ENCODE measurements at places on chromosomes 3 and 15. TPM values are rescaled to one million over a fixed set of nuclear protein-coding genes. Genes with fewer than 3 reads are reported as not detected.

DNA sequence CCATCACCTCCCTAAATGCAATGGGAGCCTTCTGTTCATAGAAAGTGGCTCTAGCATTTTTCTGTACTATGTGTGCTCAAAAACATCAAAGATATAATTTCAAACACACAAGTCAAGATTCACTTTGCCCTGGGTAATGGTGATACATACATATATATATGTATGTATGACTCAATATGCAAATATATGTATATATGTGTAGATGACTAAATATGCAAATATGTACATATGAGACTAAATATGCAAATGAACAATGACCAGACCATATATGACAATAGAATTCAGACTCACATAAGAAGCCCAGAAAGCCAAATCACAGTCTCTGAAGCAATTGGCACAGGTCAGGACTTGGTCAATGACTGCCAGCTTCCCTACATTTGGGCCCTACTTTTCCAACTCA lies 36.9 kb upstream of the SNRK start:
- DNase-seq = no peak

DNA sequence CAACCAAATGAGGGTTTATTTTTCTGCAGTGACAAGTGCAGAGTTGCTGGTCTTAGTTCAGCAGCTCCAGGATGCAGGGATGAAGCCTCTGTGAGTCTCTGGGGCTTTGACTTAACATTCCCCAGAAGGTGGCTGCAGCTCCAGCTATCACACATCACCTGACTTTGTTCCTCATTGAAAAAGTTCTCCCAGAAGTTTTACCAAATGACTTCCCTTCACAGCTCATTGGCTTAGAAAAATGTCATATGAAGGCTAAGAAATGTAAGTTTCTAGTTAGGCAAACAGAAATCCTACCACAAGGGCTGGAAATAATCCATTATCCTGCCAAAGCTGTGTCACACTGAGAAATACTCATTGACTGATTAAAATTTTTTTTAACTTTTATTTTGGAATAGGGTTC lies 184.9 kb downstream of the MINAR1 start:
- no peak for DNase-seq

DNA sequence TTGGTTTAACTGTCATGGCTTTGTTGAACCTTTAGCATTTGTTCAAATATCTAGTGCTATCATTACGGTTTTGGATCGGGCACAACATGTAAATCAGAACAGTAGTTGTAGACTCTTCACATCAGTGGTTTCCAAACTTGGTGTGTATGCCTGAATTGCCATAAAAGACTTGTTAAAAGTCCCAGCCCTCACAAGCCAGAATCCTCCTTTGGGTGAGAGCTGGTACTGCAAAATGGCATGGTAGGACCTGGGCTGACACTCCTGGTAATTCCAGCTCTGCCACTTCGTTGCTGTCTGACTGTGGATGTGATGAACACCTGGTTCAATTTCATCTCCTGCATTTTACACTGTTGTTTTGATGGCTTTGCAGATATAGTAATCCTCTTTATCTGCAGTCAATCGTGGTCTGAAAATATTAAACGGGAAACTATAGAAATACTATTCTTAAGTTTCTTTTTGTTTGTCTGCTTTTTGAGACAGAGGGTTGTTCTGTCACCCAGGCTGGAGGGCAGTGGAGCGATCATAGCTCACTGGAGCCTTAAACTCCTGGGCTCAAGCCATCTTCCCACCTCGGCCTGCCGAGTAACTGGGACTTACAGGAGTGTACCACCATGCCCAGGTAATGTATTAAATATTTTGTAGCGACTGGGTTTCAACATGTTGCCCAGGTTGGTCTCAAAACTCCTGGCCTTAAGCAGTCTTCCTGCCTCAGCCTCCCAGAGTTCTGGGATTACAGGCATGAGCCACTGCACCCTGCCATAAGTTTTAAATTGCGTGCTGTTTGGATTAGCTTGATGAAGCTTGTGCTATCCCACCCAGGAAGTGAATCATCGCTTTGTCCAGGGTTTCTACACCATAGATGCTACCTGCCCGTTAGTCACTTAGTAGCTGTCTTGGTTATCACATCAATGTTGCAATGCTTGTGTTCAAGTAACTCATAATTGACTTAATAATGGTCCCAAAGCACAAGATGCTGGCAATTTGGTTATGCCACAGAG lies 61.6 kb downstream of the RAB7A start:
- no peak for DNase-seq

- DNase-seq = no peak
Observed at GRCh38 chr3:141109751-141110150, 58.6 kb downstream of the SPSB4 start.

GRCh38 chr15:59879506-59880265 lies 124.4 kb upstream of the FOXB1 start:
- DNase-seq = no peak

- DNase-seq = no peak
Observed at GRCh38 chr15:52102463-52102862, 10.1 kb downstream of the BCL2L10 start.

- DNase-seq = no peak
Observed at GRCh38 chr3:183061391-183062172, 37.7 kb downstream of the MCCC1 start.

DNA sequence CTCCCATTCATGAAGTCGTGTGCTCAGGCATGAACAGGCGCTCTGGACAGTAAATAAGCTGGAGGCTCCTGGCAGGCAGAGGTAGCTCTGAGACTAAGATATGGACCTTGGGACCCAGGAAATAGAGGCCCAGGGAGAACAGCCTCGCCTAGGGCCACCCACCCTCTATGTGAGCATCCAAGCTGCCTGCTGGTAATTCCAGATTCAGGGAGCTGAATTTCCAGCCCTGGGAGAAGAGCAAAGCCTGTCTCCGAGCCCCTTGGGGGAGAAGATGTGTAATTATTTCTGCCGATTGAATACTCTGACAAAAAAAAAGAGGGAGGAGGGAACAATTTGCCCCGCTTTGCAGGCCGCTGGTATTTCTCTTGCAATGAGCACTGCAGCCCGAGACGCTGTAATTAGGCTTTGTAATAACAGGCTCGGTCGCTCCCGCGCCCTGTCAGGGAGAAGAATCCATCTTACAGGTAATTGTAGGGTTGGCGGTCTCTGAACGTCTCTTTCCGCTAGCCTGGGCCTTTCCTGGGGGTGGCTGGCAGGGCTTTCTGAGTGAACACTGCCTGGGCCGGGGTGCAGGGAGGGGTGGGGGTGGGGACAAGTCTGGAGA lies 131.5 kb downstream of the WNT7A start:
- DNase-seq = no peak

GRCh38 chr3:119276680-119277079 lies 17.5 kb upstream of the ARHGAP31 start:
- no peak for DNase-seq

- no peak for DNase-seq
Observed at GRCh38 chr3:147616998-147617619, 207.9 kb downstream of the ZIC1 start.

GRCh38 chr15:81724536-81724935 lies 321.3 kb downstream of the MEX3B start:
- DNase-seq = no peak

GRCh38 chr3:13051066-13051465 lies 22.2 kb downstream of the IQSEC1 start:
- no peak for DNase-seq

- DNase-seq = no peak
Observed at GRCh38 chr15:25905140-25905539, 42.0 kb upstream of the ATP10A start.

- no peak for DNase-seq
Observed at GRCh38 chr15:88563638-88564037, 17.2 kb upstream of the DET1 start.

DNA sequence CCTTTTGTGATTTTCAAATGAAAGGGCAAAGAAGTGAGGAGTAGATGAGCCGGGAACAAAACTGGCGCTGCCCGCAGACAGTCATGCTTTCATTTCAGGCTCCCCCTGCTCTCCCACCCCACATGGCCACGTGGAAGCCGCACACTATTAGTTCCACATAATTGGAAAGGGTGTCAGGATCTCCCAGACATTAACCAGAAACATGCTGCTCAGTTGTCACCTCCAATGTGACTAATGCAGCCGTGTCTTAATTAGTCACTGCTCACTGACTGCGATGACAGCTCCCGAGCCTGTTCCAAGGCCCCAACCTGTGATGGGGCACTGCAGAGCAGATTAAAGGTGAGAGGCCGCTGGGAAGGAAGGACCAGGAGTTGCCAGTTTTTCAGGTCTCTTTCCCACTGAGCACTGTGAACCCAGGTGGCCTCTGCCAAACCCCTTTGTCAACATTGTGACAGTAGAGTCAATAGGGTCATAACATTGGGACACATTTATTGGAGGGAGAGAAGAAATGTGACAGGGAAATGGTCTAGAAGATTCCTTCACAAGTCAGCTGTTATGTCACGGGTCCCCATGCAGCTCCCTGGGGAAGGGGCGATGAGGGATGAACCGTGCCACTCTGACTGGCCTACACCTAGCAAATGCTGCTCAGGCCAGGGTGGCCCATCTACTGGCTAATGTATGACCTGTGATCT lies 38.6 kb upstream of the SFMBT1 start:
- DNase-seq = no peak

DNA sequence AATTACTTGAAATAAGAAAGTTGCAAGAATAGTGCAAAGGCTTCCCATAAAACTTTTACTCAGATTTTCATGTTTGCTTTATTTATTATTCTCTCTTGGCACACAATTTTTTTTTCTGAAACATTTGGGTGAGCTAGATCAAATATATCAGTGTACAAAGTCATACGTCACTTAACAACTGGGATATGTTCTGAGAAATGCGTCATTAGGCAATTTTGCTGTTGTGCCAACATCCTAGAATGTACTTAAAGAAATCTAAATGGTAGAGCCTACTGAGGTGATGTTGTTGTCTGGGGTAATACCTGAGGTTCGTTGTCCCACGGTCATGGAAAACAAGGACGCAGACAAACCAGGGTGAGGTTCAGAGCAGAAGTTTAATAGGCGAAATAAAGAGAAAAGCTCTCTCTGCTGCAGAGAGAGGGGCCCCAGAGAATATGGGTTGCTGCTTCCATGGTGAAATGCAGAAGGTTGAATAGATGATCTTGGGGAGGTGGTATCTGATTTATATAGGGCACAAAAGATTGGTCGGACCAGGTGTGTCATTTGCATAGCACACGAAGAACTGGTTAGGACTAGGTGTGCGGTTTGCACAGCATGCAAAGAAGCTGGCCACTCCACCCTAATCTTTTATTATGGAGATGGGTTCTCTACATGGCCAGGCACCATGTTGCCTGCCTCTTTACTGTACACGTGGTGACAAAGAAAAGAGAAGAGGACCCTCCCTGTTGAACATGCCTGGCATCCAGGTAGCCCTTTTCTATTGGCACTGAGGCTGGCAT lies 8.8 kb upstream of the GRAMD1C start:
- DNase-seq = no peak

- no peak for DNase-seq
Observed at GRCh38 chr15:88395872-88396781, 71.1 kb downstream of the MRPL46 start.

DNA sequence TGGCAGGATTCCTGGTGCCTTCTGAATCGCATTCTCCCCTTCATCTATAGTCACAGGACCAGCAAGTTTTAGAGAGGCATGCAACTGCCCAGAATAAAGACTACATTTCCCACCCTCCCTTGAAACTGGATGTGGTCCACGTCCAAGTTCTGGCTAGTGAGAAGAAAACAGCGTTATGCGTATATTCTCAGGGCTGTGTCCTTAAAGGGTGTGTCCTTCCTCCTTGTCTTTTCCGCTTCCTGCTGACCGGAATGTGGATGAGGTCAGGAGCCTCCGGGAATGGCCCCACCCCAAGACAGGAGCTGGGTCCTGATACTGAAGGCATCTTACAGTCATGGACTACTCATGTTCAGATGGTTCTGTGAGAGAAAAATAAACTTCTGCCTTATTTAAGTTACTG lies 20.2 kb downstream of the CHST2 start:
- no peak for DNase-seq

GRCh38 chr3:17013571-17013970 lies 128.8 kb downstream of the PLCL2 start:
- DNase-seq = no peak

- DNase-seq = no peak
Observed at GRCh38 chr3:14793858-14794234, 24.9 kb upstream of the FGD5 start.

DNA sequence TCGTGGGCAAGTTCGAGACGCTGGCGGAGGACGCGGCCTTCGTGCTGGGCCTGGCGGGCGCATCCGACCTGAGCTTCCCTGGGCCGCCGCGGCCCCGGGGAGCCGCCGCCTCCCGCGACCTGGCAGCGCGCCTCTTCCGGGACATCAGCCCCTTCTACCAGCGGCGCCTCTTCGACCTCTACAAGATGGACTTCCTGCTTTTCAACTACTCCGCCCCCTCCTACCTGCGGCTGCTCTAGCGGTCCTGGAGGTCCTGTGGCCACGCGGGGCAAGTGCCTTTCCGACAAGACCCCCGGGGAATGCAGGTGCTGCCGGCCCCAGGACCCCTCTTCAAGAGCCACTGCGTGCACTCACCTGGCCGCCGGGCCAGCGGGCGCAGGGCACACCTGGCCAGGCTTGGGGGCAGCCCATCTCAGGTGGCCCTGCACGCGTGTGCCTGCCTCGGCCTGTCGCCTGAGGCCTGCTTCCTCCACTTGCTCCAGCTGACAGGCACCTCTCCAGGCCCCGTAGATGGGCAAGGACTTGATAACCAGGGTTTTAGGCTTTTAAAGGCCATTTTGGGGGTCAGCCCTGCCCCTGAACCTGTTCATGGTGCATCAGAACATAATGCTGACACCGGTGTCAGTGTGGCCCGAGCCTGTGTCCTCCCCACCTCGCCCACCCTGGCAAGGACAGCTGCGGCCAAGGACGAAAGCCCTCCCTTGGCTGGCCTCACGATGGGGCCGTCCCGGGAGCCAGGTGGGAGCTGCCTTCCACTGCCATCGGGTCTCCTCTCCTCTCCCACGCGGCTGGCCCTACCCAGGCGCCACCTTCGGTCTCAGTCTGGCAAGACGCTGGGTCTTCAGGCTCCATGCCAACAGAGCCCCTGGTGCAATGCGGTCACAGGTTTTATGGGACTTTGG lies 16.1 kb downstream of the C3orf22 start:
- peak; percentile 7 for DNase-seq

DNA sequence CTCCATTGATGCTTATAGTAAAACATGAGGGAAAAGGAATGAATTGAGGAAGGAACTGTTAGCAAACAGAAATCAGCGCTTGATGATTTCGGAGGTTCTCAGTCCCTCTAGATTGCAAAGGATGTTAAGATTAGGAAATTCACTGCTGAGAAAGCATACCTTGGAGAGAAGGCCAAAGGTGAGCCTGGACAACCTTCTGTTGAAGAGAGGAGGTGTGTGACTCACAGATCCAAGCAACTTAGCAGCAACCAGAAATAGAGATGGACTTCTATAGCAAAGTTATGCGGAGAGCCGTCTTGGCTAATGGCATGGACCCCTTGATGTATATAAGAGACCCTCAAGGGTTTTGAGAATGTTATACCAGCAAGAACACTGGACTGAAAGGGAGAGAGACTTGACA lies 114.3 kb downstream of the EEFSEC start:
- no peak for DNase-seq

Gene LPCAT4
- total RNA-seq = 1.7 TPM

Gene HTR3E
- not detected for total RNA-seq

Gene IL12A
- total RNA-seq = not detected

Gene LIPC
- total RNA-seq = not detected

Gene ZXDC
- total RNA-seq = 46.4 TPM

Gene LRRC34
- total RNA-seq = 1.3 TPM

Gene SERPINI1
- total RNA-seq = 0.70 TPM

Gene CCNB2
- 0.62 TPM for total RNA-seq

Gene SLC6A1
- total RNA-seq = 0.31 TPM

Gene GOLGA8J
- not detected for total RNA-seq

Gene TMEM266
- total RNA-seq = 3.6 TPM

Gene ECE2
- total RNA-seq = not detected
